ENCODE measurements at places on chromosomes 5 and 9.

- DNase-seq: no peak
Observed at GRCh38 chr9:73643379-73644013, 491.8 kb downstream of the ANXA1 start.

- no peak for DNase-seq
Observed at GRCh38 chr9:105357937-105358336, 89.9 kb upstream of the FSD1L start.

- DNase-seq: no peak
Observed at GRCh38 chr9:107614765-107615164, 125.2 kb upstream of the KLF4 start.

DNA sequence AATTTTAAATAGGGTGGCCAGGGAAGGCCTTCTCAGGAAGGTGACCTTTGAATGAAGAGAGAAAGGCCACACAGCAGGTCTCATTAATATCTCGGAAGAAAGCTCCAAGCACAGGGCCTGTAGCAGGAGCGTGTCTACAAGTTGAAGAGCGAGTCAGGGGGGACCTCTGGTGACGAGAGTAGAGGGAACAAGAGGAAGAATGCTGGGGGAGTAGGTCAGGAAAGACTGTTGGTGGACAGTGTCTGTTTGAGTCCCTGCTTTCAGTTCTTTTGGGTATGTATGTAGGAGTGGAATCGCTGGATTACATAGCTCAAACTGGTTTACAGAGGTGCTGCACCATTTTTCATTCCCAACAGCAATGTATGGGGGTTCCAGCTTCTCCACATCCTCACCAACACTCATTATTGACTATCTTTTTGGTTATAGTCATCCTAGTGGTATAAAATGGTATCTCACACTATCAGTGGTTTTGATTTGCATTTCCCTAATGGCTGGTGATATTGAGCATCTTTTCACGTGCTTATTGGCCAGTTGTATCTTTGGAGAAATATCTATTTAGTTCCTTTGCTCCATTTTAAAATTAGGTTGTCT, 55.8 kb downstream of the NUP214 start:
- DNase-seq: no peak

DNA sequence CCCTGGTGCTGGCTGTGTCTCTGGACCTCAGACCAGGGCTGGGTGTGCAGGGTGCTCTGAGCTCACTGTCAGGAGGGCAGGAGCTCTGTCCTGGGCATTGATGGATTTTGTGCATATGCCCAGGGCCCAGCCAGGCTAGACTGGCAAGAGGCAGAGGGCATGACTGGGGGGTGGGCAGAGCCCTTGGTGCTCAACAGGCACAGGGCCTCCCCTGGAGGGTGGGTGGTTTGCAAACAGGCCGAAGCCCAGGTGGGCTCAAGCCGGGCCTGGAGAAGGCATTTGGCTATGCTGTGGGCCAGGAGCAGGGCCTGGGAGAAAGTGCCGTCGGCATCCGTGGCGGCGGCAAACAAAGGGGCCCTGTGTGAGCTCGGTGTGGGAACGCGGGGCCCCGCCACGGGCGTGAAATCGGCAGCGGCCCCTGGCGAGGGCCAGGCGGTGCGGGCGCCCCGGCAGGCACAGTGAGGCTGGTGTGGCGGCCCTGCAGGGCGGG, 1.9 kb upstream of the NRARP start:
- no peak for DNase-seq

- DNase-seq: peak; percentile 63
Observed at GRCh38 chr5:178230879-178231538, 1.6 kb downstream of the PHYKPL start.
